Adrenal gland (tissue), 19 donors: ENCODE measurements at places on chromosomes 12 and 14.

DNA sequence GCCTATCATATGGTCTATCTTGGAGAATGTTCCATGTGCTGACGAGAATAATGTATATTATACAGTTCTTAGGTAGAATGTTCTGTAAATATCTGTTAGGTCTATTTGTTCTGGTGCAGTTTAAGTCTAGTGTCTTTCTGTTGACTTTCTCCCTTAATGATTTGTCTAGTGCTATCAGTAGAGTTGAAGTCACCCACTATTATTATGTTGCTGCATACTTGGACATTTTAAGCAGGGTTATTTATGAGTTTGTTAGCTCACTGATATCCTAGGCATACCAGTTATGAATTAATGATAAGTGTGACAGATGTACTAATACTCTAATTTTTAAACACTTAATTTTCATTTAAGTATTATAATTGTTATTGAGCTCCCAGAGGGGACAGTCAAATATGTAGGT, 292.5 kb downstream of the AKAP6 start:
- no peak for DNase-seq

- DNase-seq, result no peak
These were observed 72.8 kb upstream of the ARHGAP5 start for GRCh38 chr14:32004300-32004699.

DNA sequence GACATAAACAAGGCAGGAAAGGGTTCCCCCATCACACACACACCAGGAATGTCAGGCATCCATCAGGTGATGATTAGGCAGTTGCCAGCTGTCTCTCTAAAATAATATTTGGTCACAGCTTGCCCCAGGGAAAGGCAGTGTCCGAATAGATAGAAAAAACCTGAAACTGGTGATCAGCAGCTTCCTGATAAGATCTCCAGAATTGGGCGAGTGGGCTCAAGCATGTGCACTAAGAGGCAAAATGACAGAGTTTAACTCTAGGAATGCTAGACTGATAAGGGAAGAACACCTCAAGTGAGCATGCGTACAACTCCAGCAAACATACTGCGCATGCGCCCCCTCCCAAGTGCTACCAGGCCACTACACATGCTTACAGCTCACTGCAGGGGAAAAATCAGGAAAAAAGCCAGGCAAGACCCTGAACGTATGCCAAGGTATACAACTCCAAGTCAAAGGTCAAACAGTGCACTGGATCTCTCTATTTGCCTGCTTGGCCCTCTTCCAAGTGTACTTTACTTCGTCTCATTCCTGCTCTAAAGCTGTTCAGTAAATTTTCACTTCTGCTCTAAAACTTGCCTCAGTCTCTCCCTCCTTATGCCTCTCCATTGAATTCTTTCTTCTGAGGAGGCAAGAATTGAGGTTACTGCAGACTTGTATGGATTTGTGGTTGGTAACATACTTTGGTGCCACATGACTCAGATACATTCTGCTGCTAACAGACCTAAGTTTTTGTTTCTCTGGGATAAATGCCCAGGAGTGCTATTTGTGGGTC, 73.5 kb upstream of the VASH1 start:
- no peak for DNase-seq

DNA sequence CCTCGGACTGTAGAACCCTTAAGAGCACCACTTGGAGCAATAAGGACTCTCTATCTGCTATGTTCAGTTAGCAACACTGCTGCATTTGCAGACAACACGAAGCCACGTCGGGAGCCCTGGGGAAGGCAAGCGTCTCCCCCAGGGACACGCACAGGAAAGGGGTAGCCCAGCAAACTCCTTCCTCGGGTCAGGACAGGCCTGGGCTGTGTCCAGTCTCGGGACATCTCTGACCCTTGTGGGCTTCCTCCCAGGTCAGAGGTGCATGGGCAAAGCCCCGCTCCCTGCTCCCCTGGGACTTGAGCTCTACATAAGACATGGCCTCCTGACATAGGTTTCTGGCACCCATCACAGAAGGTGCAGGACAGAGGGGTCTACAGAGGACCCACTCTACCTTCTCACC, 119.5 kb downstream of the PIWIL1 start:
- DNase-seq, result no peak

- DNase-seq, result no peak
These were observed 23.1 kb downstream of the MGAT4C start for GRCh38 chr12:86233126-86233525.

- no peak for DNase-seq
These were observed 2.9 kb upstream of the EMP1 start for GRCh38 chr12:13193505-13194231.
